Inflammatory macrophage treated with lipopolysaccharide for 1 hour (primary cell): ENCODE measurements at places on chromosomes 1 and 21.

- DNase-seq = no peak
These were observed 73.5 kb downstream of the ATF6 start for GRCh38 chr1:161839591-161839990.

DNA sequence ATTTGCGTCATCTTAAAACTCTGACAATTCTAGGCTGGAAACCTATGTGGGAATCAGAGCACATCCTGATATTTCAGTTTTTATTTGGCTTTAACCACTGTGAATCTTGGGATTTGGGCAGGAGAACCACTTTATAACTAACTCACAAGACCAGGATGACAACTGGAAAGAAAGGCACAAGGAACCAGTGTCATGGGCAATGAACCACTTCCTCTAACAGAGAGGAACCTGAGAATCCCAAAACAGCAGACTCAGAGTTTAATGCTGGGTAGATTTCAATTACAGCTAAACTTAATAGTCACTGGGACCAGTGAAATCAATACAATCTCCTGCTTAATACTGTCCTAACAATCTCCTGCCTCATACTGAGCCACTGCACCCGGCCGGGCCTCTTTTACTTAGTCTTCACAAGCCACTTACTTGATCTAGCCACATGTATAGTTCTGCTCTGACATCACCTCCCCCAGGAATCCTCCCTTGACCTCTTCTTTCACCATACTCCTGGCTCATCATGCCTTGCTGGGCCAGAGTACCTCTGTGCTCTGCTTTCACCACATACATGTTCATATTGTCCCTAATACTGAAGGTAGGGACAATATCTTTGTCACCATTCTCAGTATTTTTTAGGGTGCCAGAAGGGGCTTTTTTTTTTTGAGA is 20.2 kb upstream of the SLFNL1 start:
- DNase-seq = peak; percentile 44

GRCh38 chr21:45016406-45017038 is 57.9 kb upstream of the ADARB1 start:
- DNase-seq = no peak

DNA sequence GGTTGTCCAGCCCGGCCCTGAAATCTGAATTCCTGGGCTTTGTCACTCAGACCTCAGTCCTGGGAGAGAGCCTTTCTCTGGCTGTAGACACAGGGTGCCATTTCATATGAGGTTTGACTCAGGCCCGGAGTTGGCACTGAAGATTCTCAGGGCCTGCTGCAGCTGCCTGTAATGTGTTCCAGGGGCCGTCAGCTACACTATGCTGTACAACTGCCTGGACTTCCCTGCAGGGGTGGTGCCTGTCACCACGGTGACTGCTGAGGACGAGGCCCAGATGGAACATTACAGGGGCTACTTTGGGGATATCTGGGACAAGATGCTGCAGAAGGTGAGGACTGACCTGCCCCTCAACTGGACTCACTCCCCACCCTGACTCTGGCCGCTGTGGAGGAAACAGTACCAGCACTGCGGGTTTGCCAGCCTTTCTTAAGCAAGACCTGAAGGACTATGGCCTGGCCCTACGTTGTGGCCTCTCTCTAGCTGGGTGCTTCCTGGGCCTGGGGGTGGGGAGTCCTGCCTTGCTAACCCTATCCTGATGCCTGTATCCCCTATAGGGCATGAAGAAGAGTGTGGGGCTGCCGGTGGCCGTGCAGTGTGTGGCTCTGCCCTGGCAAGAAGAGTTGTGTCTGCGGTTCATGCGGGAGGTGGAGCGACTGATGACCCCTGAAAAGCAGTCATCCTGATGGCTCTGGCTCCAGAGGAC is 18.9 kb downstream of the FAAH start:
- no peak for DNase-seq

GRCh38 chr1:225533238-225533637 is 105.4 kb upstream of the LBR start:
- no peak for DNase-seq

GRCh38 chr1:245537992-245538391 is 383.2 kb downstream of the KIF26B start:
- no peak for DNase-seq
